Renal pelvis (tissue), 12 donors: ENCODE measurements at places on chromosomes 3 and 15. TPM values are rescaled to one million over a fixed set of nuclear protein-coding genes. Genes with fewer than 3 reads are reported as not detected.
A peak's percentile ranks its signal among the peaks of the same experiment; 100 is the strongest.

- DNase-seq, result no peak
These were observed 87.5 kb upstream of the ATP13A5 start for GRCh38 chr3:193465992-193466608.

DNA sequence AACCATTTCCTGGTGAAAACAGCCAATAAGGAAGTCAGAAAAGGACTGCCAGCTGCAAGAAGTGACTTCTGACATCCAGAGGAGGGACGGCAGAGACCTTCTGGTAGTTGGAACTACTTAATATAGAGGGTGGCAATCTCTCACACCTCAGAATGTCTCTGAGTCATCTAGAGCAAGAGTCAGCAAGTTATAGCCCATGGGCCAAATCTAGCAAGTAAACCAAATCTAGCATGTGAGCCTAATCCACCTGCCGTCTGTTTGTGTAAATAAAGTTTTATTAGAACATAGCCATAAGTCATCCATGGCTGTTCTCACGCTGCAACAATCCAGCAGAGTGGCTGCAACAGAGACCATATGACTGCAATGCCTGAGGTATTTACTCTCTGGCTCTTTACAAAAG lies 160.5 kb upstream of the NR2E3 start:
- no peak for DNase-seq

DNA sequence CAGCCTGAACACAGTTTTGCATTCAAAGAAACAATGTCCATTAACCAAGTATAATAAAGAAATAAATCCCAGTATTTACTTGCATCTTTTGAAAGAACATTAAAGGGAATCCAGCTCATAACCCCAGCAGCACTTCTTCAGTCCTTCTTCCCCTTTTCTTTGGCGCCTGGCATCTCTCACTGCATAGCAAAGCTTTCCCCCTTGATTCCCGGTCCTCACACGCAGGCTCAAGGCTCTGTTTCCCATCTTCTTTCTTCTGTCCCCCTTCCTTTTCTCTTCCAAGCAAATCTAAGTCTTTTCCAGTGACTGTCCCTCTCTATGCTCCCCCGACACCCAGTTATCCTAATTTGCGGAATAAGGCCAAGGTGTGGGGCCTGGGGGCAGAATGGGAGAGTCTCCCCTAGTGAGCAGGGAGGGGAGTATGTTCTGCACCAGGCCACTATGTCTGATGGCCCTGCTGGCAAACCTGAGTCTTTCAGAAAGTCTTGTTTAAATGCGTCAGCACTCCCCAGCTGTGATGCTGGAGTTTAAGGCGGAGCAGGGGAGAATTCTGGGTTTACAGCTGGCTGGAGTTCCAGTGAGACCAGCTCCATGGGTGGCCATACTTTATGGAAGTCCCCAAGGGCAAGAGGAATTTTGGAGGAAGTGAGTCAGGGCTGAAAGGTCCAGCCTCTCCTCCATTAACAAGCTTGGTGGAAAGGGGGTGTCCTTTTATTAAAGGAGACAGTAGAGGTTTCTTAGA lies 42.1 kb downstream of the GOLGA6A start:
- DNase-seq, result peak; percentile 72

DNA sequence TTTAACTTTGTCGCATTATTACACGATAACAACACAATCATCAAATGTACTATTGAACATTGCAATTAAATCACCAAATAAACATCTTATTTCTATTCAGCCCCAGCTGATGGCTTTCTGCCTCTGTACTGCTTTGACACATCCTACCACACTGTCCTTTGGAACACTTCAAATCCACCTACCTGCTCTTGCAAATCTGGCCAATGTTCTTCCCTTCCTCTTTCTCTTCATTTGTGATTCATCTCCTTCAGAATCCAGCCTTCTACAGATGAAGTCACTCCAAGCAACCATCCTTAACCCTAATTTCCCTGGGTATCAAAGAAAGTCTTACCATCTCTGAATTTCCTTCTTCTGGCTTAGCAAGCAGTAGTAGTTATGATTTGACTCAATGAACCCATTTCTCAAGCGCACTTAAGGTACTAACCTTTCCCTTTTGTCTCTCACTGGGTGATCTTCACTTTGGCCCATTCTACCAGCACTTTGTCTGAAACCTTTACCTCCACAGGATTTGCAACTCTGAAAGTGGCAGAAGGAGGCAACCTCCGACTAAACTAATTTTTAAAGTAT lies 502.9 kb downstream of the FOXP1 start:
- DNase-seq, result no peak

GRCh38 chr15:68032672-68033071 lies 21.4 kb upstream of the PIAS1 start:
- no peak for DNase-seq

GRCh38 chr3:188037195-188037718 lies 116.7 kb upstream of the LPP start:
- DNase-seq, result peak; percentile 42

The HCN4 gene
- polyA plus RNA-seq, result 1.3 TPM

The TRPM1 gene
- polyA plus RNA-seq, result 0.09 TPM

GRCh38 chr3:53174346-53175250 lies 13.6 kb downstream of the PRKCD start:
- no peak for DNase-seq

- DNase-seq, result no peak
These were observed 769 bp downstream of the C2CD4A start for GRCh38 chr15:62067448-62068044.

DNA sequence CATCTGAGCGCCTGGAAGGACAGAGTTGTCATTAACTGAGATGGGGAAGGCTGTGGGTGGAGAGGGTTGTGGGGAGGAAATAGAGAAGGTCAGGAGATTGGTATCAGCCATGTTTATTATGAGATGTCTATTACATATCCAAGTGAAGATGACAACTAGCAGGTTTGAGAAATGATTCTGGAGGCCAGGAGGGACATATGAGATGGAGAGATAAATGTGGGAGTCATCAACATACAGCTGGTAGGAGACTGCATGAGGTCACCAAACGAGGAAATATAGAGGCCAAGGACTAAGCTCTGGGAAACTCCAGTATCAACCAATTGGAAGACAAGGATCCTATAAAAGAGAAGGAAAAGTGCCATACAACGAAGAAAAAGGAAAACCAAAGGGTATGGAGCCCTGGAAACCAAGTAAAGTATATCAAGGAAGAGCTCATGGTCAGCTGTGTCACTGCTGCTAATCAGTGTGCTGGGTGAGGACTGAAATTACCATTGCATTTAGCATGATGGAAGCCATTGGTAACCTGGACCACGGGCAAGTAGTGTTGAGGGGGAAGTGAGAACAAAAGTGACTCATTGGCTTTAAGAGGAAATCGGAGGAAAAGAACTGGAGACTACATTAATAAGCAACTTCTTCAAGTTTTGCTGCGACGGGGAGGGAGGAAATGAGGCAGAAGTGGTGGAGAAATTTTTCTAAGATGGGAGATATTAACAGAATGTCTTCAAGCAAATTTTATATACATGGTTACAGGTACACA lies 14.0 kb upstream of the UACA start:
- no peak for DNase-seq

- DNase-seq, result no peak
These were observed 2.1 kb upstream of the CCDC33 start for GRCh38 chr15:74233851-74234597.

- DNase-seq, result no peak
These were observed 43.1 kb downstream of the BHLHE40 start for GRCh38 chr3:5022187-5022965.

DNA sequence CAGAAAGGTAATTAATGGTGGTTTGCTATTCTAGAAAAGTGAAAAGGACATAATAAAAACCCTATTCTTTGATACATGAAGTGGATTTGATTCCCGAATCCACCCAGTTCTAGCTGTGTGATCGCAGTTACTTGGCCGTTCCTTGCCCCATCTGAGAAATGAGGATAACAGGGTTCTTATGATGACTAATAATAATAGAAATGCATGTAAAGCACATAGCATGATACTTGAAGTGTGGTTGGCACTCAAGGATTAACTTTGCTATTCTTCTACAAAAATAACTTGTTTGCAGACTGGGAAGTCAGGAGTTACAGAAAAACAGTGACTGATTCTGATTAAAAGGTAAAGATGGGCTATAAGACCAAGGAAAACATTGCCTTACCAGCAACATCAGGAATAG lies 26.8 kb downstream of the PARL start:
- DNase-seq, result no peak

- no peak for DNase-seq
These were observed 918.8 kb downstream of the NAALADL2 start for GRCh38 chr3:175777965-175778364.

The PAQR5 gene
- polyA plus RNA-seq, result 40.6 TPM

DNA sequence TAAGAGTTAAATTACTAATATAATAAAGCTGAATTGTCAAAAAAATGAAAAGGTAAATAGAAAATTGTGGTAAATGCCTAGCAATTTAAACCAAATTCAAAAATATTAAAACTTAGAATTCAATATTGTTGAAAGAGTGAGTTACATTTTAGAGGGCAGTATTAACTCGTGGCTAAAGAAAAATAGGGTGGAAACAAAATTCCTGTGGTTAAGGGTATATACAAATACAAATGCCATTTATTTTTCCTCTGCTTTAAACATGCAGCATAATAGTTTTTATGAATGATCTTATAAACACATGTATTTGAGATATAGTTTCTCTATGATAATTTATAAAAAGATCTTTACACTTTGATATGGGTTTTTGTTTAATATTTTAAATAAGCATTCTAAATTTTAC lies 79.0 kb downstream of the NEDD4 start:
- no peak for DNase-seq

The ITGA11 gene
- polyA plus RNA-seq, result 2.3 TPM

DNA sequence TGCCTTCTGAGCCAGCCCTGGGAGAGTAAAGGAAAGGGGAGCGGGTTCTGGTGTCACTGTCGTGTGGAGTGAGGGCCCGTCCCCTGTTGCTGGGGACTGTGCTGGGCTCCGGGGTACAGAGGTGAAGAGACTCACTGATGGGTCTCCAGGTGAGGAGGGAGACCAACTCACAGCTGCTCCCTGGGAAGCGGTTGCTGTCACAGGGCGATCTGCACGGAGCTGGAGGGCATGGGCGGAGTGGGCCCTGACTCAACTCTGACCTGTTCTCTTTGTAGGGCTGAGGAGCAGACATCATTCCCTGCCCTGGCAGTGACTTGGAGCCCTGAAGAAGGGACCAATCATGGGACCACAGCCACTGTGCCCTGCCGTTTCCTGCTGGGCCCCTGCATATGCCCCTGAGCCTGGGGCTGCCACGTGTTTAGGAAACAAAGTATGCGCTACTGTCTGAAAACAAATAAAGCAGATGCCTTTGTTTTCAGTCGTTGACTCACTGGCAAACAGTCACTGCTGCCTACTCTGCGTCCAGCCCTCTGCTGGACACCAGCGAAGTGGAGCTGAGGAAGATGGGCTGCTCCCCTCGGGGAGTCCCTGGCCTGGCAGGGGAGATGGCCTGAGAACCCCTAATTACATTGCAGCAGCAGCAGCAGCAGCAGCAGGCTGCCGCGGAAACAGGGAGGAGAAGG lies 22.9 kb upstream of the PLXNA1 start:
- DNase-seq, result no peak

The UROC1 gene
- 0.13 TPM for polyA plus RNA-seq

DNA sequence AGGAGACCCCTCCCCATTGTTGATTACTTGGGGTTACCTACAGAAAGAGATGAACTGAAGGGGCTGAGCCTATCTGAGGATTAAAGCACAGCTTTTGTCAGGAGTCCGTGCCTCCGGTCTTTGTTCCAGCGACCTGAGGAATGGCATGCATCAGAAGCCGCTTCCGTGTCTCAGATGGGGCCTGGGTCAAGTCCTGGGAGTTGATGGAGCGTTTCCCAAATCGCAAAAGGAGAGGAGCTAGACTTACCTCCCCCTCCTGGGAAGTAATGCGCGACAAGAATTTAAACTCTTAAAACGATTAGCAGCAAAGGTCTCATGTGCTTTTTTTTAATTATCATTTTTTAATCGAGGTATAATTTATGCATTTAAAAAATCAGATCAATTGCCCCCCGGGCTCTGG lies 983 bp upstream of the ALDH1A3 start:
- DNase-seq, result no peak

DNA sequence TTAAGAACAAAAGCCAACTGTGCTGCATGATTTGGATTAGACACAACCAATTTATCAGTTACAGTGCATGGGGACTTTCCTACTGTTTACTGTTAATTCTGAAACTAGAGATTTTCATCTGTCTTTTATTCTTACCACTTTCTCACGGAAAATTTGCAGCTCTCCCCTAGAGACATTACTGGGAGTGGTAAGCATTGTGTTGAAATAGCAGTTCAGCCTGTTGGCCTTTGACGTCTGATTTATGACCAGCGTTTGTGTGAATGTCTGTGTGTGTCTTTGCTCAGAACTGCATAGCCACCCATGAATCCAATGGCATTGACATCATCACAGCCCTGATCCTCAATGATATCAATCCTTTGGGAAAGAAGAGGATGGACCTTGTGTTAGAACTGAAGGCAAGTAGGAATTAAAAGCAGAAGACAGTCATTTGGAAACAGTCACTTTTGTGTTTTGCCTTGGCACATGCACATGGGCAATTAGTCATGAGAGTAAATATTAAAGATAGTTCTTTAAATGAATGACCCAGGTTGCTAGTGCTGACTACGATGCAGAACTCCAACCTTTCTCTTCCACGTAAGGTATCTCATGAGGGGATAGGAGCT lies 202.2 kb upstream of the BHLHE40 start:
- no peak for DNase-seq

DNA sequence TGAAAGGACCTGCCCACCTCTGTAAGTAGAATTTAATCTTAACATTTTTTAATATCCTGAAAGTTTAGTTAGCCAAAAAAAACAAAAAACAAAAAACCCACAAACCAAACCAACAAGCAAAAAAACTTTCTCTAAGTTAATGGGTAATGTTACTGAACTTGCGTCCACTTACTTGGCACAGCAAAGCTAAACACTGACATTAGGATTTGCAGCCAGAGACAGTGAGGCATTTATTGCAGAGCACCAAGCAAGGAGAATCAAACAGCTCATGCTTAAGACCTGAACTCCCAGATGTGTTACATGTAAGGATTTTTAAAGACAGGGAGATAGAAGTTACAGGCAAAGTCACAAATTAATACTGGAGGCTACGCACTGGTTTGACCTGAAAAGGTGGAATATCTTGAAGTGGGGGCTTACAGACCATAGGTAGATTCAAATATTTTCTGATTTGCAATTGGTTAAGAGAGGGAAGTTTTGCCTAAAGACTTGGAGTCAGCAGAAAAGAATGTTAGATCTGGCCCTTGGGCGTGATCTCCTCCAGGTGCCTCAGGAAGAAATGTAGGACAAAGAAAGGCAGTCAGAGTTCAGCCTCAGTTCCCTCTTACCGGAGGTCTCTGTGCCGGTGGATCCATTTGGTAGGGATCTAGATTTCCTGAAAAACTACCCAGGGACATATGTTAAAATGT lies 205.0 kb downstream of the ADAMTSL3 start:
- DNase-seq, result no peak
